ENCODE measurements at places on chromosomes 12 and 14.

GRCh38 chr12:130351326-130351725 is 13.6 kb downstream of the PIWIL1 start:
- DNase-seq = no peak

DNA sequence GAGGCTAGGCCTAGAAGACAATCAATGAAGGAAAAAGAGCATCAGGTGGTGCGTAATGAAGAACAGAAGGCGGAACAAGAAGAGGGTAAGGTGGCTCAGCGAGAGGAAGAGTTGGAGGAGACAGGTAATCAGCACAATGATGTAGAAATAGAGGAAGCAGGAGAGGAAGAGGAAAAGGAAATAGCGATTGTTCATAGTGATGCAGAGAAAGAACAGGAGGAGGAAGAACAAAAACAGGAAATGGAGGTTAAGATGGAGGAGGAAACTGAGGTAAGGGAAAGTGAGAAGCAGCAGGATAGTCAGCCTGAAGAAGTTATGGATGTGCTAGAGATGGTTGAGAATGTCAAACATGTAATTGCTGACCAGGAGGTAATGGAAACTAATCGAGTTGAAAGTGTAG is 5.5 kb downstream of the PNN start:
- DNase-seq = no peak

- DNase-seq = no peak
Measured at GRCh38 chr14:105412771-105413543, 6.7 kb upstream of the MTA1 start.

- no peak for DNase-seq
Measured at GRCh38 chr14:44609876-44610510, 102.9 kb upstream of the FSCB start.

DNA sequence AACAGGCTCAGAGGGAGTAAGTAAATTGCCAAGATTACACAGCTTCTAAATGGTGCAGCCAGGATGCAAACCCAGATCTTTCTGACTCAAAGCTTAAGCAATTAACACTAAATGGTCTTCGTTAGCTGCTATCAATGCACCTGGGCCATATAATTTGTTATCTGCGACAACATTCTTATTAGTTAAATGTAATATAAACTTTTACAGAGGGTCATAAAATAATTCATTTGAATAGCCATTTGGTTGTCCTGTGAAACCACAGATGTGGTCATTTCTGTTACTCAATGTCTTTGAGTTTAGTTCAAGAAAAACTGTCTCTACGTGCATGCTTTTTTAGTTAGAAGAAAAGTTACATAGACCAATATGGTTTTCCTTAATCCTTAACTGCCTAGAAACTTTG is 22.1 kb upstream of the NAP1L1 start:
- no peak for DNase-seq

GRCh38 chr12:128381946-128382345 is 115.0 kb downstream of the TMEM132C start:
- DNase-seq = no peak

GRCh38 chr12:51678086-51678724 is 87.2 kb downstream of the SCN8A start:
- DNase-seq = no peak

- no peak for DNase-seq
Measured at GRCh38 chr12:69475237-69475975, 5.2 kb downstream of the FRS2 start.

DNA sequence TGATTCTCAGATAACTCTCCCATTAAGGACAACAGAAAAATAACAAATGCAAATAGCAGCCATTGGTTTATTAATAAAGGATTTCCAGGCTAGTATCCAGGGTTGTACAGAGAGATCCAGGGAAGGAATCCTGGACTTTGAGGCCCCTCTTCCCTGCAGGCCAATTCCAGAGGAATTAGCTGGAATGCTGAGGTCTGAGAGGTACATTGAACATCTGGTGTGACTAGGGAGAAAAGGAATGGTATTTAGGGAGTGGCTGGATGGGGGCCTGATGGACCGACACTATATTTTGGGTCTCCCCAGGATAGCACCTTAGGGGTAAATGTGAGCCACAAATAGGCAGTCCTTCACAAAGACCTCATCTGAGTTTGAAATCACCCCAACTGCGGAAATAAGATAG is 924.5 kb downstream of the AACS start:
- DNase-seq = no peak
